ENCODE measurements at places on chromosomes 7 and 10.

GRCh38 chr7:574661-575395, 55.2 kb upstream of the PDGFA start:
- DNase-seq, result no peak

DNA sequence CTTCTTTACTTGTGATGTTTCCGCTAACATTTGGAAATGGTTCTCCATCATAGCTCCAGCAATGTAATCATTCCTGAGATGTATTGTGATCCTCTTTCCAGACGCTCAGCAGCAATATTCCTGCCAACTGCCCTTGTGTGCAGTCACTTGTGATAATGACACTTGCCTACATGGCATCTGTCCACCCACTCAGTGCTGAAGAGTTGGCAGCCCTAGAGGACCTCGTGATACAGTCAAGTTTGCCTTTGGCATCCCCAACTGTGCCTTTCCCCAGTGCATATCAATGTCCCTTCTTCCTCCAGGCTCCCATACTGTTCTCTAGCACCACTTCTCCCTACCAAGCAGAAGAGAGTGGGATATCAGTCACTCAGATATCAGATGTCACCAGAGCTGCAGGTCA, 64.9 kb downstream of the MYOF start:
- no peak for DNase-seq

DNA sequence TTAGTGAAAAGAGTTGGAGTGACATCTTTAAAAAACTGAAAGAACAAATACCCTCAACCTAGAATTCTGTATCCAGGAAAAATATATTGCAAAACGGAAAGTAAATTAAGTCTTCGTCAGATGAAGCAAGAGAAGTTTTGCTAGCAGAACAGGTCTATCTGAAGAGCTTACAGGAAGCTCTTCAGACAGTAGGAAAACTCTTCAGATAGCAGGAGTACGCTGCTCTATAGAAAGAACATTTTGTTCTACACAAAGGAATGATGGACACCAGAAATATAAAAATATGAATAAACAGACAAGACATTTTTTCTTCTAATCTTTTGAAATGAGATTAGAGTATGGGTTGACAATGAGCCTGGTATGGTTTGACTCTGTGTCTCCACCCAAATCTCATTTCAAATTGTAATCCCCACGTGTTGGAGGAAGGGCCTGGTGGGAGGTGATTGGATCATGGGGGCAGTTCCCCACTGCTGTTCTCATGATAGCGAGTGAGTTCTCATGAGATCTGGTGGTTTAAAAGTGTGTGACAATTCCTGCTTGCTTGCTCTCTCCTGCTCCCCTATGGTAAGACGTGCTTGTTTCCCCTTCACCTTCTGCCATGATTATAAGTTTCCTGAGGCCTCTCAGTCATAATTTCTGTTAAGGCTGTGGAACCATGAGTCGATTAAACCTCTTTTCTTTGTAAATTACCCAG, 567.3 kb downstream of the AUTS2 start:
- peak; percentile 52 for DNase-seq

DNA sequence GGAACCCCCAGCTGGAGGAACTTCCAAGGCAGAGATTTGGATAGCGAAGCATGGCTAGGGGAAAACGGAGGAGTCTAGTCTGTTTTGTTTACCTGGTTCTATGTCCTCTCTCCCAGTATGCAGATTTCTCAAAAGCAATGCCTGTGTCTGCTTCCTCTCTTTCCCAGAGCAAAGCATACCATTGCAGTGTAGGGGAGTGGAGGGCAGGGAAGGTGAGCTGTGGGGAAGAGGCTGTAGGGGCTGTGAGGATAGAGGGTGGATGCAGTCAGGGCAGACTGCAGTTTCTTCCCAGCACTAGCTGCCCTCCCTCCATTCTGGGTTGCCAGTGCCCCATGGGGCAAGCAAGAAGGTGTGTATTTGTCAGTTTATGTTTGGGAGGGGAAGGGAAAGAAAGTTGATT, 16.9 kb upstream of the TSPAN14 start:
- DNase-seq, result peak; percentile 60

- peak; percentile 72 for DNase-seq
These were observed 452.6 kb upstream of the ZMIZ1 start for GRCh38 chr10:78616125-78616695.

- no peak for DNase-seq
These were observed 159.2 kb downstream of the NEURL1 start for GRCh38 chr10:103652599-103653281.

DNA sequence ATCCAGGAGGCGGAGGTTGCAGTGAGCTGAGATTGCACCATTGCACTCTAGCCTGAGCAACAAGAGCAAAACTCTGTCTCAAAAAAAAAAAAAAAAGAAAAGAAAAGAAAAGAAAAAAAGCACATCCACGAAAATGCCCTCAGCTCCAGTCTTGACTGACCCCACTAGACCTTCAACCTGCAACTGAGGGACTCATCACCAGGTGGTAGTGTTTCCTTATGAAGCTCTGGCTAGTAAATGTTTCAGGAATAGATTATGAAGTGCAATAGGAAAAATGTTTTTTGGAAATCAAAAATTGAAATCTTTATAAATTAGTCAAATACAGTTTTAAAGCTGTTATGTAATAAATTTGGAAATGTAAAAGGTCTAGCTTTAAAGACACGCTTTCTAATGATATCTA, 22.4 kb downstream of the TLL2 start:
- peak; percentile 33 for DNase-seq
